Vagina (tissue), 2 donors: ENCODE measurements at places on chromosomes 3 and 15. TPM values are rescaled to one million over a fixed set of nuclear protein-coding genes. Genes with fewer than 3 reads are reported as not detected.

The ZNF774 gene
- total RNA-seq, result 8.3 TPM

DNA sequence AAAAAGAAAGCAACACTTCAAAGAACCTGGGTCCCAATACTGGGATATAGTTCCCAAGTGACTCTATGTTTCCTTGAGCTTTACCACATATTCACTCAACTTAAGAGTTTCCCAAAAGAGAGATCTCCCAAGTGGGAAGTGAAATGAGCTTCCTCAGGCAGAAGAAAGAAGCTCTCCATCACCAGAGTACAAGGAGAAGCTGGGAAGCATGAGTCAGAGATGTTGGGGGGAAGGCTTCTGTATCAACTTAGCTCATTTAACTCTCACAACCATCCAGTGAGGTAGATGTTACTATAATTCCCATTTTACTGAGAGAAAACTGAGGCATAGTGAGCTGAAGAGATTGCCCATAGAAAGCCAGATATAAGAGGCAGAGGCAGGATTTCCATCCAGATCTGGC is 47.0 kb upstream of the TRIM42 start:
- H3K4me1 ChIP-seq, result no peaks in the 10 kb centered on the region
- H3K27ac ChIP-seq, result no peak overlapping the region
- no peaks in the 10 kb centered on the region for H3K27me3 ChIP-seq
- DNase-seq, result no peak

The MKRN3 gene
- total RNA-seq, result not detected

- no peak for DNase-seq
- H3K36me3 ChIP-seq, result no peaks in the 10 kb centered on the region
- H3K4me3 ChIP-seq, result no peak overlapping the region
- no peak overlapping the region for H3K27ac ChIP-seq
- H3K27me3 ChIP-seq, result no peaks in the 10 kb centered on the region
Observed at GRCh38 chr3:124059580-124059979, 67.7 kb upstream of the ROPN1 start.

GRCh38 chr3:100875239-100875638 is 118.0 kb downstream of the ABI3BP start:
- H3K36me3 ChIP-seq, result no peaks in the 10 kb centered on the region
- H3K27me3 ChIP-seq, result no peaks in the 10 kb centered on the region
- H3K4me3 ChIP-seq, result no peak overlapping the region
- peaks cover 12% of the 10 kb centered on the region for H3K4me1 ChIP-seq

DNA sequence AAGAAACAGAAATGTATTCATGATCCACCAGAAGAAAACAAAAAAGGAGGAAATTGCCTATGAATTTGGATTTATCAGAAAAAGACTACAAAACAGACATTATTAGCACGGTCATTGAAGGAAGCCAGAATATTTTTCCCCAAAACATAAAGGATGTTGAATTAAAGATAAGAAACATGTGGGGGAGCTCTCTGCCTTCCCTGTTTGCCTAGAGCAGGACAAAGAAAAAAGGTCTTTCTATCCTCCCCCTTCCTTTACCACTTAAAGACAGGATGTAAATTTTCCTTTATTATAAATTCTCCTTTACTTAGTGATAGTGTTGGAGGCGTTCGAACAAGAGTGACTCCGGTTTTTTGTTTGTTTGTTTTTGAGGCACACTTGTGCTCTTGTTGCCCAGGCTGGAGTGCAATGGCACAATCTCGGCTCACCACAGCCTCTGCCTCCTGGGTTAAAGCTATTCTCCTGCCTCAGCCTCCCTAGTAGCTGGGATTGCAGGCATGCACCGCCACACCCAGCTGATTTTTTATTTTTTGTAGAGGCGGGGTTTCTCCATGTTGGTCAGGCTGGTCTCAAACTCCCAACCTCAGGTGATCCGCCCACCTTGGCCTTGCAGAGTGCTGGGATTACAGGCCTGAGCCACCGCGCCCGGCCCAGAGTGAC is 14.9 kb upstream of the RPN1 start:
- H3K27me3 ChIP-seq, result no peaks in the 10 kb centered on the region
- DNase-seq, result no peak
- no peak overlapping the region for H3K27ac ChIP-seq
- H3K4me3 ChIP-seq, result no peak overlapping the region

DNA sequence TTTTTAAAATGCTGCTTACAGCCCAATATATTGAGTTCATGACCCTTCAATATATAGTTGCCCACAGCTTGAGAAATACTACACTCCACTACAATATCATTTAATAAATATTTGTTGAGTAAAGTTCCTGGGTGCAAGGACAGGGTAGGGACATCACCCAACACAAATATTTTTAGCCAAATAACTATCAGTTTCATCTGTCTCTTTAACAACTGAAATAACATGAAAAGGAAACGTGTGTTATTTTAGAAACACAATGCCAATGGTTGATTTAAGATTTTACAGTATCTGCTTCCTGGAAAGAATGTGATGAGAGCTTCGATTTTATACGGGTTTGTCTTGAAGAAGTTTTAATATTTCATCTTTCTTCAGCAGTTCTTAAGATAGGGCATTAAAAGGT is 67.7 kb upstream of the CDV3 start:
- H3K27me3 ChIP-seq, result no peaks in the 10 kb centered on the region
- no peaks in the 10 kb centered on the region for H3K4me1 ChIP-seq
- no peak for DNase-seq
- no peak overlapping the region for H3K27ac ChIP-seq

The ZNF385D gene
- 13.5 TPM for total RNA-seq

The UCN2 gene
- 5.2 TPM for total RNA-seq

- H3K27me3 ChIP-seq, result no peaks in the 10 kb centered on the region
- H3K36me3 ChIP-seq, result no peaks in the 10 kb centered on the region
- no peak for DNase-seq
- H3K4me1 ChIP-seq, result peaks cover 8% of the 10 kb centered on the region
- no peak overlapping the region for H3K4me3 ChIP-seq
Observed at GRCh38 chr3:16520970-16521881, 7.7 kb upstream of the RFTN1 start.

The HTR3E gene
- not detected for total RNA-seq

DNA sequence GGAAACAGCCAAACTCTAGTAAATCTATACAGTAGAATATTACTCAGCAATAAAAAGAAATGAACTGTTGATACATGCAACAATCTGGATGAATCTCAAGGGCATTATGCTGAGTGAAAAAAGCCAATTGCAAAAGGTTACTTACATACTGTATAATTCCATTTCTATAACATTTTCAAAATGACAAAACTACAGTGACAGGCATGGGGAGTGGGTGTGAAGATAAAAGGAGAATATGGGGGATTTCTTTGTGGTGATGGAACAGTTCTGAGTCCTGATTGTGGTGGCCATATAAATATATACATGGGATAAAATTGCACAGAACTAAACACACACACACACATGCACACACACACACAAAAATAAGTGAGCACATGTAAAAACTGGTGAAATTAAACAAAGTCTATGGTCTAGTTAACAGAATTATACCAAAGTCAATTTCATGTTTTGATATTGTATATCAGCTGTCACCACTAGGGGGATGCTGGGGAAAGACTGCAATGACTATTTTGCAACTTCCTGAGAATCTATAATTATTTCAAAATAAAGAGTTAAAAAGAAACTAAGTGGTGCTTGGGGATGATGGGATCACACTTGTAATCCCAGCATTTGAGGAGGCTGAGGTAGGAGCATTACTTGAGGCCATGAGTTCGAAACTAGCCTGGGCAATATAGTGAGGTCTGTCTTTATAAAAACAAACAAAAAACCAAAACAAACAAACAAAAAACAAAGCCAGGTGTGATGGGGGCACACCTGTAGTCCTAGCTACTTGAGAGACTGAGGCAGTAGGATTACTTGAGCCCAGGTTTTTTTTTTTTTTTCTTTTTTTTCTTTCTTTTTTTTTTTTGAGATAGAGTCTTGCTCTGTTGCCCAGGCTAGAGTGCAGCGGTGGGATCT is 66.0 kb downstream of the SPTSSB start:
- DNase-seq, result no peak
- H3K27ac ChIP-seq, result no peak overlapping the region
- no peak overlapping the region for H3K4me3 ChIP-seq
- no peaks in the 10 kb centered on the region for H3K4me1 ChIP-seq
- H3K36me3 ChIP-seq, result no peaks in the 10 kb centered on the region

DNA sequence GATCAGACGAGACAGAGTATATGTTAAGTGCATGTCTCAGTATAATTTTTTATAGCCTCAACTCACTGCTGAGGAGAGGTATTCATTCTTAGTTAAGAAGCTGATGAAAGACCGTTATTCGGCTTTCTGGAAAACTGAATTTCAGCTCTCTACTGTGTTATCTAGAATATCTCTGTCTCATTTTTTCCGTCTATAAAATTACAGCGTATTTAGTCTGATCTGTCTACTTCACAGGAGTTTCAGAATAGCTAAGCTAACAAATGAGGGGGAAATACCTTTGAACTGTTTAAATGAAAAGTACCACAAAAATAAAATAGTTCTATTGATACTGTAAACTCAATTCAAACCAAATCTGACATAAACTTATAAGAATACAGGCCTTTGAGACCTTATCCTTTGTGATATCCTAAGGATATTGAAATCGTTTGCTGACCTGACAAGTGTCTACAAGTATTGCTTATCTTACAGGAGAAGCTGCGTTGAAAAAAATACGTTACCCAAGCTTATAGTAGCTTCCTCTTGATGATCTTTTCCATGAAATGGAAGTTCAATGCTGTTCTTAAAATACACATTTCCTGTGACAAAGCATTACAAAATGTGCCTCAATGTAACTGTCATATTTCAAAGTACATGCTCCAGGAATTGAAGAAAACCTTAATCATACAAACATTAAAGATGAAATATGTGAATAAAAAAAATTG is 104.6 kb downstream of the IL1RAP start:
- no peaks in the 10 kb centered on the region for H3K4me1 ChIP-seq
- DNase-seq, result no peak
- no peak overlapping the region for H3K27ac ChIP-seq
- no peaks in the 10 kb centered on the region for H3K36me3 ChIP-seq
- no peaks in the 10 kb centered on the region for H3K27me3 ChIP-seq

- H3K4me1 ChIP-seq, result no peaks in the 10 kb centered on the region
- DNase-seq, result peak; percentile 70
- H3K27ac ChIP-seq, result no peak overlapping the region
- no peaks in the 10 kb centered on the region for H3K27me3 ChIP-seq
- no peak overlapping the region for H3K4me3 ChIP-seq
Observed at GRCh38 chr3:53506110-53506762, 11.8 kb downstream of the CACNA1D start.

GRCh38 chr15:100131321-100132224 is 210.2 kb downstream of the ADAMTS17 start:
- peak overlapping the region; percentile 10 for H3K4me3 ChIP-seq
- no peaks in the 10 kb centered on the region for H3K27me3 ChIP-seq
- no peak overlapping the region for H3K27ac ChIP-seq
- no peak for DNase-seq
- H3K4me1 ChIP-seq, result peaks cover 7% of the 10 kb centered on the region

The CLRN1 gene
- total RNA-seq, result not detected

DNA sequence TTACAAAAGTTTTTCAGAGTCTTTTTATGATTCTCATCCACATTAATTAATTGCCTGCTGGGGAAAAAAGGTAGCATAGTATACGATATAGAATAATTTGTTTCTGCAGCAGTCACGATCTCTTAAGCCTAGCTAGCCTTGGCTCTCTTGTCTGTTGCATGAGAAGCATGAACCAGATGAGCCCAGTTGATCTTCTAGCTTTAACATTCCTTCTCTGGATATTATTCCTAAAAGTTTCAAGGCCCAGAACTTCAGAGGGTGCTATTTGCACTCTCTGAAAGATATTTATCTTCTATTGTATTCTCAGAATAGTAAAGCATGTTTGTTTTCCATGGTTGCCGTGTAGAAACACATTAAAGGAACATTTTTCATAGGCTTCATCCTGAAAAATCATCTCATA is 69.3 kb downstream of the BTLA start:
- DNase-seq, result no peak
- no peaks in the 10 kb centered on the region for H3K27me3 ChIP-seq
- no peaks in the 10 kb centered on the region for H3K36me3 ChIP-seq

The ADAMTS7 gene
- 2.5 TPM for total RNA-seq

The BLOC1S6 gene
- total RNA-seq, result 45.2 TPM

DNA sequence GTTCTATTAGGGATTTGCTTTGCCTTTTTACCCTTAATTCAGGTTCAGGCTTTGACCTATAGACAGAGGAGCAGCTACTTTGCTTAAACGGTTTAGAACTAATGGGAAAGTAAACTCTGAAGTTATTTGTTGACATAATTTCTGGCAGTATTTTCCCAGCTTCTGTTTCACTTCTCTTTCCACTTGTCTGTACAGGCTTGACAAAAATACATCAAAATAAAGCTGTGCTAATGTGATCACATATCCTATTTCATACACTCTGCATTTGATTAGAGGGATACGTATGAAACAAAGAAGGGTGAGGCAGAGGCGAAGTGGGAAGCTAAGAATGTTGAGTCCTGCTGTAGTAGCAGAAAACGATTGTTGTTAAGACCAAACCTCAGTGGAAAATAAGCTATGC is 389.1 kb upstream of the RARB start:
- no peaks in the 10 kb centered on the region for H3K36me3 ChIP-seq
- no peak overlapping the region for H3K4me3 ChIP-seq
- no peaks in the 10 kb centered on the region for H3K27me3 ChIP-seq

The SLC35G2 gene
- total RNA-seq, result 9.3 TPM
